Stimulated activated CD4-positive, alpha-beta T cell treated with anti-CD3 and anti-CD28 coated beads, Interleukin-15, amount 100 ng/mL, for 24 hours (primary cell): ENCODE measurements at places on chromosomes 5 and 9.

- no peak for DNase-seq
Measured at GRCh38 chr5:109997161-109997560, 307.4 kb downstream of the MAN2A1 start.

GRCh38 chr5:67693956-67694809 is 497.6 kb upstream of the CD180 start:
- no peak for DNase-seq

- DNase-seq = no peak
Measured at GRCh38 chr9:36640771-36641381, 68.2 kb downstream of the MELK start.

DNA sequence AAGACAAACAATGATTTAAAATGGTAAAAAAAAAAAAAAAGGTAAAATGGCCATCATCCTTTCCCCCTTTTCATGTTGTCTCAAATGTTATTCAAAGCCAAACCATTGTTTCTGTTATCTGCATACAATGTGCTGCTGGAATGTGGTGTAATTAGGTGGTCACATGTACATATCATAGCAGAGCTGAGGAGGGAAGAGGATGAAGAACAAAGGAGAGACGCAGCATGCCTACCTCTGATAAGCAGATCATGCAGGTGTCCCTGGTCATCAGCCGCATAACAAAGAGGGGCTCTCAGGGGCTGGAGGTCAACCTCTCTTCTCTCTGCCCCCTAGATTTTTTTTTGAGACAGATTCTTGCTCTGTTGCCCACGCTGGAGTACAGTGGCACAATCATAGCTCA is 141.0 kb downstream of the CARTPT start:
- DNase-seq = no peak

DNA sequence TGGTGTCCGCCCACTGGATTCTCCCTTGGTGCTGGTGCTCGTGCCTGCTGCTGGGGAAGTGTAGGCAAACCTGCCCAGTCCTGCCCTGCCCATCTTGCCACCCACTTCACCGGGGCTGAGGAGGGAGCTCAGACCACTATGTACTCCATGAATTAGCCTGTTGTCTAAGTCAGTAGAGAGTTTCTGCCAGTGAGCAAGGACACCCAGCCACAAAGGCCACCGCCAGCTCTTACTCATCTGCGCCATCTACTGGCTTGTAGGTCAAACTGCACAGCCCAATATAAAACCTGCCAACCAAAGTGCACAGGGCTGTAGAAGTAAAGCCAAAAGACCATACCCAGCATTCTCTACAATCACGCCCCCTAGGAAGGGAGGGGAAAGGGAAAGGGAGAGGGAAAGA is 102.3 kb downstream of the GLIS3 start:
- peak; percentile 4 for DNase-seq

DNA sequence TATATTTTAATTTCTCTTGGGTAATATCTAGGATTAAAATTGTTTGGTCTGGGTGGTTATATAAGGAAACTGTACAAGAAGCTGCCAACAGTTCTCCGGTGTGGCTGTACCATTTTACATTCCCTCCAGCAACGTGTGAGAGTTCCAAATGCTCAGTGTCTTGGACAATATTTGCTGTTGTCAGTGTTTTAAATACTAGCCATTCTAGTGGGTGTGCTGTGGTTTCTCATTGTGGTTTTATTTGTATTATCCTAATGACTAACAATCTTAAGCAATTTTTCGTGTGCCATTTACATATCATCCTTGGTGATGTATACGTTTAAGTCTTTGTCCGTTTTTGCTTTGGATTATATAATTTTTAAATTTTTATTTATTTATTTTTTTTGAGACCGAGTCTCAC is 34.0 kb downstream of the TNFSF15 start:
- DNase-seq = no peak

DNA sequence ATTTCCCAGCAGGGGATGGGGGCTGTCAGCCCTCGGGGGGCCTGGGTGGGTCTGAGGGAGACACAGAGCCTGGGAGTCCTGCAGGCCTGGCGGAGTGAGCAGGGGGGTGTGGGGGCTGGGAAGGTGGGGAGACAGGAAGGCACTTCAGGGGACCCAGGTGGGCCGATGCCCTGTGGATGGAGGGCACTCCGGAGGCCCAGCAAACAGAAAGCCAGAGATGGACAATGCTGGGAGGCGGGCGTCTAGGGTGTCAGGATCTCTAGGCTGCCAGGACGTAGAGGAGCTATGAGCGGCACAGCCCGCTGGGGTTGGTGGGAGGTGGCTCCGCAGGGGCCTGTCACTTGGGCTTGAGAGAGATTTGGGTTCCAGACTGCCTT is 87.6 kb upstream of the COL5A1 start:
- DNase-seq = no peak

DNA sequence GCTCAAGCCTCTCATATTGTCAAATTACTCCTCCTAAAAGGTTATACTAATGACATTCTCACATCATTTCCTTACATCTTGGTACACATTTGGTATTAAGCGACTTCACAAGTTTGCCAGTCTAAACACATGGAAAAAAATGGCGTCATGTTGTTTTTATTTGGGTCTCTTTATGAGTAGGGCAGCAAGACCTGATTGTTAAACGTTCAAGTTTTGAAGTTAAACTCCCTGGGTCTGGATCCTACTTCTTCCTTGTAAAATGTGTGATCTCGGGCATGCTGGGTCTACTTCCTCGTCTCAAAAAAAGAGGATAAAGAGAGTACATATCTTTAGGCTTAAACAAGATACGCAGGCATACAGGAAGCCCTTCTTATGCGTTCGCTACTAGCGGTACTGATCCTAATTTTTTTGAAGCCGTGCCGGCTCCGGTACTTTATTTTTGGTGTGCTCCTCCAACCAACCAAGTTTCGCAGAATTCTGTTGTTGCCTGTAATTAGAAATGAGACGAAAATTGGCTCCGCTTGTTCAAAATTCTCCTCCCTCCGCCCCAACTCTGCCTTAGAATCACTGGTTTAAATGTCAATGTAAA is 596 bp upstream of the CDC37L1 start:
- DNase-seq = peak; percentile 24

DNA sequence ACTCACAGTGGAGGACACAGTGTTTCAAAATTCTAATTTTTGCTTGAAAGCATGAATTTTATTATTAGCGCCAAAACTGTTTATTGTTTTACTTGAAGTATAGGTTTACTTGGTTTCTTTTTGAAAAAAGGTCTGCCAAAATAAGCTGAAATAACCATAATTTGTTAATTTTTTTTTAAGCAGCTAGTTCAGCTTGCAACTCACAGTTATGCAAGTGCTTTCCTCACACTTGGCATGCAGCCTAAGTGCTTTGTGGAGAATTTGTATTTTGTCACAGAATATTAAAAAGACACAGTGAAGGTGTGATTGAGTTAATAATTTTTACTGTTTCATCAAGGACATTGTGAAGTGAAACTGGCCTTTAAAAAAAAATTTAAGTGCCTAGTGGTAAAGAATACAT is 21.6 kb downstream of the PBX3 start:
- no peak for DNase-seq

- DNase-seq = no peak
Measured at GRCh38 chr5:153099328-153099727, 391.1 kb upstream of the GRIA1 start.

- peak; percentile 82 for DNase-seq
Measured at GRCh38 chr5:132425009-132425937, 55.8 kb downstream of the SLC22A5 start.

GRCh38 chr5:137758715-137759306 is 4.6 kb upstream of the HNRNPA0 start:
- no peak for DNase-seq

- DNase-seq = no peak
Measured at GRCh38 chr5:163888366-163888765, 382.9 kb downstream of the MAT2B start.

- no peak for DNase-seq
Measured at GRCh38 chr9:1718836-1719235, 296.3 kb upstream of the SMARCA2 start.

DNA sequence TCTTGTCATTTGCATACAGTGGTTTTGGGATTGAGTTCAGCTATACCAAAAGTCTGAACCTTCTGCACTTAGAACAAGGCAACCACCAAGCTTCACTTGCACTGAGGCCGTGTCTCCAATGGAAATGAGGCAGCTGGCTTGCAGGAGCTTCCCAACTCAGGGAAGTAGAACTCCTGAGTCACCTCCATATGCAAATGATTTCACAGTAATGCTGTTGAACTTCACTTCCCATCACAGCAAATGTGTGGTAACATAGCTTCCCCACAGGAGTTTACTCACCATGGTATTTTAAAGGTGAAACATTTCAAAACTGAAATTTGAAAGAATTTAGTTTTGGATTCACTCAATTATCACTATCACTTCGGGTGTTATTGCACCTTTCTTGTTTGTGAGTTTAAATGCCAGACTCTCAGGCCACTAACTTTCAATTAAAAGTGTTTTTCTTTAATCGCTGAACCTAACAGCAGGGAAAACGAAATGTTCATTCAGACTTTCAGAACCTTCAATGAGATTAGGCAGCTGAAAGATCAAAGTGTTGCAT is 9.0 kb downstream of the CD274 start:
- peak; percentile 44 for DNase-seq

DNA sequence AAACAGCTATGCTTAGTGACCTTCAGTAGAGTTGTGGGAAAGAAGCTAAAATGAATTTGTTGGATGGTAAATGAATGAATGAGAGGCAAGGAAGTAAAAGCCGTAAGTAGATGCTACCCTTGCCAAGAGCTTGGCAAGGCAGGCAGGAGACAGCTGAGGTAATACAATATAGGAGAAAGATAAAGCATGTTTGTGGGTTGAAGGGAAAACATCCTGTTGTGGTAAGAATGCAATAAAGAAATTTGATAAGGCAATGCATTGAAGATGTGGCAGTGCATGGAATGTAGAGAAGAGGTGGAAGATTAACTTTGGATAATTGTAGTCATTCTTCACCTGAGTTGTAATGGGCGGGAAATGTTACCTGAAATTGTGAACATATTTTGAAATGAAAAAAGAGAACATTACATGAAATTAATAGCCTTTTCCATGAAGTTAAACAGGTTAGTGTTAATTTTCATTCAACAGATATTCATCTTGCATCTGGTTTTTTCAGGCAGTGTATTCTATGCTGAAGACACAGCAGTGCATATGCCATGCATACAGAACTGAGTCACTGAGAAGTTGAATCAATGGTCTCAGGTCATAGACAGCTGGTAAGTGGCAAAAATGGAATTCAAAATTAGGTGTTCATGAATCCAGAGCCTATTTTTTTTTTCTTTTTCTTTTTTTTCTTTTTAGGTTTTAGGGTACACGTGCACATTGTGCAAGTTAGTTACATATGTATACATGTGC is 43.4 kb upstream of the SPINK5 start:
- DNase-seq = no peak

GRCh38 chr5:172837640-172838039 is 3.6 kb downstream of the ERGIC1 start:
- DNase-seq = peak; percentile 34

GRCh38 chr5:157108976-157109375 is at the start of gene HAVCR2:
HAVCR2 (minus strand) TSS chr5:157109044; CDS start chr5:157108983, 61 bp downstream.
- DNase-seq = peak; percentile 65

GRCh38 chr9:3359048-3359692 is 166.6 kb downstream of the RFX3 start:
- DNase-seq = no peak

- no peak for DNase-seq
Measured at GRCh38 chr5:81646469-81646995, 104.4 kb downstream of the SSBP2 start.

GRCh38 chr5:95241-95980 is 3.4 kb downstream of the PLEKHG4B start:
- DNase-seq = no peak

DNA sequence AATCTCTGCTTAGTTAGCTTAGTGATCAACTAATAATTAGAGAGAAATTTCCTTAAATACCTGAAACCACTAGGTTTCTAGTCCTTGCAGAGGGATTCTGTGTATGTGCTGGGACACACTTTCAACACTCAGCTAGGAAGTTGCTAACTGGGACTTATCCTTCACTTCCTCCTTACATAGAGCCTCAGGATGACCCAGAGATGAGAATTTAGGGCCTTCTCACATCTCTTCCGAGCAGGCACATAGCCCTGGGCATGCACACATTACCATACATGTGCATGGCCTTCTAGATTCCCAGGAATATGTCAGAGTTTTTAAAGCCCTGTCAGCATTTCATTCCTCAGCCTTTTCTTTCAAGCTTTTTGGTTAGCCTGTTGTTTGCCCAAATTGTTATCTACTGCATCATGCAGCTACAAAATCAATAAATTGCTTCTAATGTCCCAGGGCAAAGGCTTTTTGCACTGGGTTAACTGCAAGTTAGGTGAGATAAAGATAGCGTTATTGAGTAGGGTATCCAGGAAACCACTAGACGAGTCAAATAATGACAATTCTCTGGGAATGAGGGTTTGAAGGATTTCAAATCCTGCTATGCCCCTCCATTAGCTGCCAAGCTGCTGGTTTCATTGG is 22.0 kb upstream of the CDK20 start:
- no peak for DNase-seq

DNA sequence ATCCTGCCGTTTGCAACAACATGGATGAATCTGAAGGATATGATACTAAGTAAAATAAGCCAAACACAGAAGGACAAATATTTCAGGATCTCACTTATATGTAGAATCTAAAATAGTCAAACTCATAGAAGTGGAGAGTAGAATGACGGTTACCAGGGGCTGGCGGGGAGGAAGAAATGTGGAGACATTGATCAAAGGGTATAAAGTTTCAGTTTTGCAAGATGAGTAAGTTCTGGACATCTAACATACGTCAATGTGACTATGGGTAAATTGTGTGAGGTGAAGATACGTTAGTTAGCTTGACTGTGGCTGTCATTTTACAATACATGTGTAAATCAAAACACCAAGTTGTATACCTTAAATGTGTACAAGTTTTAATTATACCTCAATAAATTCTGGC is 200.3 kb downstream of the SNX18 start:
- peak; percentile 41 for DNase-seq

DNA sequence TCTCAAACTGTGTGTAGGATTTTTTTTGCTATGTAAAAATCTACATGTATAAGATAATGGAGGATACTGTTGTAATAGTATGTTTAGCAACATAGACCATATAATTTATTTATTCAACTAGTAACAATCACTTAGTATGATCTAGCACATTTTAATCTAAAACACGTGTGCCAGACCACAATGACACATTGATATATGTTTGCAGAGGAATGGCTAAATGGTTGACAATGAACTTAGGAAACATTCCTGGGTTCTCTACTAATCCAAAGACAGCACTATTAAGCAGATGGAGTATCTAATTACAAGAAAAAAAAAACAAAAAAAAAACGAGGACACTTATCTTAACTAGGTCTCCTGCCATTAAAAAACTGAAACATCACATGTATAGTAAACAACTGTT is 261.7 kb upstream of the PAPPA start:
- DNase-seq = no peak

GRCh38 chr9:21428235-21428634 is 12.0 kb upstream of the IFNA1 start:
- DNase-seq = no peak

- no peak for DNase-seq
Measured at GRCh38 chr5:171573451-171574225, 154.2 kb downstream of the FGF18 start.
